GM12878 (cell line): ENCODE measurements at places on chromosomes 12 and 14. TPM values are rescaled to one million over a fixed set of nuclear protein-coding genes. Genes with fewer than 3 reads are reported as not detected.
A peak's percentile ranks its signal among the peaks of the same experiment; 100 is the strongest.

GRCh38 chr12:26097046-26097878, 27.6 kb downstream of the BHLHE41 start:
- DNase-seq: no peak

DNA sequence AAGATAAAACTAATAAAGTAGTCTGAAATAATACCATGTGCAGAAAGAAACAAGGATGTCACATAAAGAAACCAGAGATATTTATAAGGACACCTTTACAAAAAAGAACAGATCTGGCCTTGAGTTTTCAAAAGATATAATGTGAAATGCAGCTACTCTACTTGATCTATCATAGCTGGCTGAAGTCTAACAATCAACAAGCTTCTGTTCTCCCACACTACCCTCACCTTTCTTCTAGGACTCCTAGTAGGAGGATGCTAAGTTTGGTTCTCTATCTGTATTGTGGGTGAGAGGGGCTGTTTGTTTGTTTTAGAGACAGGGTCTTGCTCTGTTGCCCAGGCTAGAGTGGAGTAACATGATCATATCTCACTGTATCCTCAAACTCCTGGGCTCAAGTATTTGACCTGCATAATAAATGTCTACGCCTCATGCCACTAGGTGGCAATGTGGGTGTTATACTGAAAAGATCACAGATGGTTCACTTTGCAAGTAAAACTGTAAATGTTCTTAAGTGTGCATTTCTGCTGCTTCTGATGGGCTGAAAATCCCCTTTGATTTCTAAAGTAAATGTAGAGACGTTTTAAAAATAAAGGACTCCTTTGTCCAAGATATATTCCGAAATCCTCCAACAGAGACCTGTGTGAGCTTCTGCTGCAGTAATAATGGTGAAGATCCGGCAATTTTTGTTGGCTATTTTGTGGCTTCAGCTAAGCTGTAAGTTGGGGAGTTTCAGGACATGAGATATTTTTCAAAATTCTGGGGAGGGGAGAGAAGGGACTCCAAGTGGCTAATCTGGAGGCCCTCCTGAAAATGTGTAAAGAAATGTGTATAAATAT, 269.3 kb downstream of the DAD1 start:
- peak; percentile 42 for DNase-seq

DNA sequence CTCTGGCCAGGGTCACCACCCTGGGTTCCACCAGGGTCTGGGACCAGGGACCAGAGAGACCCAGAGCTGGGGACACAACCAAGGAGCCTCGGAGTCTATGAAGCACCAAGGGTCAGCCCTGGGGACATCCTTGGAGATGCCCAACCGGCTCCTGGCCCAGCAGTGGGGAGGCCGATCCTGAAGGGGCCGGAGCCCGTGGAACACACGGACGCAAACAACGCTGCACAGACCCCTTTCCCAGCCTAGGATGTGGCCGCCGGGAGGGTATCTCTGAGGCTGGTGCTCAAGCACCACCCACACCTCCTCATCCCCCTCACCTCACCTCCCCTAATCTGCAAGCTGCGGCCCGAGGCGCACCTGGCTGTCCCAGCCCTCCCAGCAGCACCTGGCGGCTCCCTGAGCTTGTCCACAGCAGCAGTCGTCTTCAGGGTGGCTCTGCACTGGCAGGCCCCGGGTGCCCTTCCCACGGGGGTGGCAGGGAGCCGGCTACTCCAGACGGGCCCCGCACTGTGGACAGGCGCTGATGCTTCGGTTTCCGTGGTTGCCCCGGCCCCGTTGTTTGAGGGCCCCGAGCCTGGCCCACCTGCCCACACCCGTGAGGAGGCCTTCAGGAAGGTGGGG, 146.8 kb upstream of the C14orf180 start:
- DNase-seq: no peak

Gene INHBC
- polyA plus RNA-seq: 0.08 TPM in 1 of 2 replicates, not detected in the other

Gene ST8SIA1
- polyA plus RNA-seq: not detected in 2 replicates

Gene DPF3
- 1.8 and 2.0 TPM in 2 replicates for polyA plus RNA-seq
